ENCODE measurements at places on chromosomes 4 and X.

DNA sequence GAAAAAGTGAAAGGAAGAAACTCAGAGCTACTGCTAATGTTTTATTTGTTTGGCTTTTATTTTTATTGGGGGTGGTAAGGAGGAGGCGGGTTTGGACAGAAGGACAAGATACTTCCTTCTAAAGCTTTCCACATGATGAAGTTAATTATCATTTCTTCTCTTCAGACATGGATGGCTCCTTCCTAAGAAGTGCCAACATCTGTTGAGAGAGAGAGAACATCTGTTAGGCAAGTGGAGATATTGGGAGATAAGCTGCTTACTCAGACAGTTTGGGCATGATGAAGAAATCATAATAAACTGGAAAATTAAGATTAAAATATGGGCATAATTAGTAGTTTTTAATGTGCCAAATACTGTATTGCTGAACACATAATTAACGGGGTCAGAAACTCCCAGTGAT, 535.7 kb upstream of the INTU start:
- no peak for DNase-seq

DNA sequence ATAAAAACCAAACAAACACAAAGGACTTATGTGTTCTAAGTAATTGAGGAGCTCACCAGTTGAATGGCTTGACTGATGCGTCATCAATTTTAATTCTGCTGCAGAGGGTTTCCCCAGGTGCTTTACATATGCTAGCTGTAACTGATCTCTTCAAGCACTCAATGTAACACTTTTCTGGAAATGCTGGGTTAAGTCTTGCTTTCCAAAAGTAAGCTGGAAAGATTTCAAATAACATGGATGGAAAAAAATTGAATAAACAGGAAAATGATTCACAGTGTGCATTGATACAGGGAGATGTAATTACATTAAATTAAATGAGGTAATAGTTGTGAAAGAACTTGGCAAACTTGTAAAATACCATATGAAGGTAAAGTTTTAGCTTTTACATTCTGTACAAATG, 186.7 kb upstream of the WDFY3 start:
- DNase-seq = no peak

- no peak for DNase-seq
Measured at GRCh38 chr4:42330002-42330592, 67.2 kb upstream of the SHISA3 start.

- no peak for DNase-seq
Measured at GRCh38 chr4:169604131-169604900, 8.1 kb downstream of the NEK1 start.
